ENCODE measurements at places on chromosomes 3 and 15. TPM values are rescaled to one million over a fixed set of nuclear protein-coding genes. Genes with fewer than 3 reads are reported as not detected.

GOLGA6L10 gene
- 0.25 TPM for total RNA-seq

SLC24A5 gene
- total RNA-seq, result not detected

TAGLN3 gene
- 3.2 TPM for total RNA-seq

CERS3 gene
- total RNA-seq, result not detected

GRCh38 chr3:114556657-114557213 is 262.9 kb downstream of the TIGIT start:
- no peak for DNase-seq

DNA sequence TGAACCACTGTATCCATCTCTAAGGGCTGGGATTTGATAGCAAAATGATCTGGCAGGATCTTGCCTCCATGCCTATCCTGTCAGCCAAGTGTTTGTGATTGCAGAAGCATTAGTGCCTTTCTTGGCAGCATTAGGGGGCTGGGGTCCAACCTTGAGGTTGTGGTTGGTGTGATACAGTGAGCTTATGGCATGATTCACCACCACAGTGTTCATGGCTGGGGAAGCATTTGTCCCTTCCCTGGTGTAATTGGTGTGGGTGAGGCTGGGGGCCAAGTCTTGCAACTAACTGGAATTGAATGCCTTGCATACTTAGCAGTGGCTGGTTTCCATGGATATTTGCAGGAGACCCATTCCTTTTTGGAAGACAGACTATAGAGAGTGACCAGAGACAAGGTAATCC is 271.0 kb upstream of the TBL1XR1 start:
- DNase-seq, result peak; percentile 100

- DNase-seq, result peak; percentile 86
Observed at GRCh38 chr15:63465104-63465503, 39.3 kb upstream of the USP3 start.

DNA sequence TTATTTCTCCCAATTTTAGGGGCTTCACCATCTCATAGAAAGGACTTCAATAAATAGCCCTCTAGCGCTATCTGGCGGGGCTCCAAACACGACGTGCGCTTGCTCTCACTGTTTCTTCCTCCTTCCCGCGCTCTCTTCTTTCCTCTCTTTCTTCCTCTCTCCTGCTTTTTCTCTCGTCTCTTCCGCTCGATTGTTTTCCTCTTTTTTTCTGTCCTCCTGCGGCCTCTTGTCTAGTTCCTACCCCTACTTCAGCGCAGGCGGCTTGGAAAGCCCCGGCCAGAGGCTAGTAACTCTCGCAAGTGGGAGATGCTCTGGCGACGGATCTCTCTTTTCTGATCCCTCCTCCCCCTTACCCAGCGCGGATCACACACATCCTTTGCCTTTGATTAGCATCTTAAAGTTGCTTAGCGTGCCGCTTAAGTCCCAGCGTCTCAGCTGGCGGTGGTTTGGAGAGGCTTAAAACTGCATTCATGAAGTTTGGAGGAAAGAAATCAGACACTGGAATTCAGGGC is 6.2 kb upstream of the MEIS2 start:
- DNase-seq, result no peak

DNA sequence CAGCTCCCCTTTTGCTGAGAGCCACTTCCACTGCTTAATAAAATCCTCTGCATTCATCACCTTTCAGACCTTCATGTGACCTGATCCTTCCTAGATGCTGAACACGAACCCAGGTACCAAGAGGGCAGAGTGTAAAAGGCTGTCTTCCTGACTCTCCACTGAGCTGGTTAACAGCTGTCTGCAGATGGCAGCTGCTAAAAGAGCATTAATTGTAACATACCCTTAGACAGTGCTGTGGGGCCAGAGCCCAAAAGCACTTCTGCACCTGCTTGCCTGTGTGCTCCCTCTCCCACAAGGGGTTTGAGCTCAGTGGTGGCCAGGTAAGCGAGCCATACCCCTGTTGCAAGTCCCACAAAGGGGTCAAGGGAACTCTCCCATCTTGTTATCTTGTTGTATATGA is 187.3 kb downstream of the UBE2E2 start:
- no peak for DNase-seq

DNA sequence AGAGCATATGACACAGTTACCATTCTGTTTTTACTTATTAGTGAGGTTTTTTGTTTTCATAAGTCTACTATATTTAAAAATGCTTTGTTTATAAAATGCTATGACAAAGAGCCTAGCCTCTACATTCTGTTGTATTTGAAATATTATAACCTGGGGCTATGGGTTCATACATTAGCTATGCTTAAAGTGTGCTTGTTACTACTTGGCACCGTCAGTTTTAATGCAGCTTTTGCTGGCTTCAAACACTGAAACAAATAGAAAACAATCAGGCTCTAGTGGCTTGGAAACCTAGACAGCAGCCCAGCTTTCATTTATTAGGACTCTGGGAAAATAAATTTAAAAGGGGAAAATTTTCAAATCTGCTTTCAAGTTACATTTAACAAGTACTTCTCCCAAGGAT is 635.9 kb downstream of the CADM2 start:
- no peak for DNase-seq

DNA sequence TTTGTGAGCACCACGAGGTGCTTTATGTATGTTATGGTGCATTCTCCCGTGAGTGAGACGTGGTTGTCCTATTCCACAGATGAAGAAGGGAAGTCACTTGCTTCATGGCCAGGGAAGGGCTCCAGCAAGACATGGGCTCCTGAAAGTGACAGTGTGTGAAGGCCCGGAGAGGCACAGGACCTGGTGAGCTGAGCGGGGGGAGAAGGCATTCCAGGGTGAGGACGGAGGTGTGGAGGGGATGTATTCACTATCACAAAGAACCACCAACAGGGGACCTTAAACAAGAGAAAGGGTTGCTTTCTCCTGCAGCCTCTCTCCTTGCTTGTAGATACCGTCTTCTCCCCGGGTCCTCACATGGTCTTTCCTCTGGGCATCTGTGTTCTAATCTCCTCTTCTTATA is 139.1 kb downstream of the FBLN2 start:
- no peak for DNase-seq

Measured in M059J (cell line).